ENCODE measurements at places on chromosomes 7 and 10. TPM values are rescaled to one million over a fixed set of nuclear protein-coding genes. Genes with fewer than 3 reads are reported as not detected.

The FAM25G gene
- not detected for total RNA-seq

The EN2 gene
- 1.6 TPM for total RNA-seq

The EBLN1 gene
- not detected for total RNA-seq

The SHTN1 gene
- total RNA-seq, result 0.82 TPM

The MYO3A gene
- not detected for total RNA-seq

The GLI3 gene
- 0.59 TPM for total RNA-seq

DNA sequence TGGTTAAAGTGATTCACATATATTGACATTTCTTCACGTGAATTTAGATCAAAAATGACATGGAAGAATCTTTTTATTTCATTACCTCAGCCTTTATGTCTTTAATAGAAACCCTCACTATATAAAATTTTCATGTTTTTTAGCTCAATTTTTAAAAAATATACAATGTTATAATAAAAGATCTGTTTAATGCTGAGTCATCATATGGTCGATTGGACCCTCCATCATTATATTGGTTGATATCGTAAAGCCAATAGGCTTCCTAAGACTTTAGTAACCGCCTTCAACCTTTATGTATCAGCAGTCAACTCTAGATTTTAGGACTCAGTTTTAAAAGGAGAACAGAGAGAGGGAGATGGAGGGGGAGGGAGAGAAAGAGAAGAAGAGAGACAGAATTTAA is 162.3 kb upstream of the FERD3L start:
- no peak for DNase-seq

DNA sequence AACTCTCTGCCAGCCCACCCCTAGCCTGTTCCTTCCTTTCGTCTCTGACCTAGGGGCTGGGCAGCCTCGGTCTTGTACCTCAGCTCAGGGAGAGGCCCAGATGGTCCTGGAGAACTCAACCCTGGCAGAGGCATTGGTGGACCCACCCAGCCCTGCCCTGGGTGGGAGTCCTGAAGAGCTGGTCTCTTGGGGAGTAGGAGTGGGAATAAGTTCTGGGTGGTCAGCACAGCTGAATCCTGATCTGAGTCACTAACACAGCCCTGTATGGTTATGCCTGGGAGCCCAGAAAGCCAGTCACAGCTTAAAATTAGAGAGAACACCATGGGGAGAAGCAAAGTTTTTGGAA is 84.0 kb downstream of the SORBS1 start:
- DNase-seq, result no peak

- no peak for DNase-seq
Measured at GRCh38 chr10:106996510-106996909, 168.0 kb downstream of the SORCS1 start.

DNA sequence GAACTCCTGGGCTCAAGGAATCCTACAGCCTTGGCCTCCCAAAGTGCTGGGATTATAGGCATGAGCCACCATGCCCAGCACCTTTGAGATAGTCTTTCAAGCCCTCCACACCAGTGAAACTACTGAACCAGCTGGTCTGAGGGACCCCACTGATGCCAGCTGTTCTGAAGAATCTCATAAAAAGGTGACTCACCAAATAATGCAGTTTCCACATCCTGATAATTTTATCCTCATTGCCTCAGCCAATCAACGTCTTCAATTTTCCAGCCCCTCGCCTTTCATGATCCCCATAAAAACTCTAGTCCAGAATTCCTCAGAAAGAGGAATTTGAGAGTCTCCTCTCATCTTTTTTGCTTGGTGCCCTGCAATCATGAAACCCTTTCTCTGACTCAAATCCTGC is 1691.6 kb upstream of the LRRTM3 start:
- DNase-seq, result no peak

DNA sequence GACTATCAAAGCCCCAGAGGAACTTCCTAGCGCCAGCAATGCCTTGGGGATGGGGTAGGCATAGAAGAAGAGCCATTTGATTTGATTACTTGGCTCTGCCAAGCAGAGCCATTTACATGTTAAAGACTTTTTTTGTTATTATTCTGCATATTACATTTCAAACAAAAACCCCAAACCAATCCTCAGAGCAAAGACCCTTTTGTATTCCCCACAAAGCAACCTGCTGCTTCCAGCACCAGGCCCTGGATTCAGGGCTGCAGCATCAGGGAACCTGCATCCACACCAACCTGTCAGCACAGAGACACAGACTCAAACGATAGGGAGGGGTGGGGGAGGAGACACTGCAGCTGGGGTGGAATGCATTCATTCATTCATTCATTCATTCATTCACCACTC is 73.2 kb downstream of the GRID1 start:
- no peak for DNase-seq

DNA sequence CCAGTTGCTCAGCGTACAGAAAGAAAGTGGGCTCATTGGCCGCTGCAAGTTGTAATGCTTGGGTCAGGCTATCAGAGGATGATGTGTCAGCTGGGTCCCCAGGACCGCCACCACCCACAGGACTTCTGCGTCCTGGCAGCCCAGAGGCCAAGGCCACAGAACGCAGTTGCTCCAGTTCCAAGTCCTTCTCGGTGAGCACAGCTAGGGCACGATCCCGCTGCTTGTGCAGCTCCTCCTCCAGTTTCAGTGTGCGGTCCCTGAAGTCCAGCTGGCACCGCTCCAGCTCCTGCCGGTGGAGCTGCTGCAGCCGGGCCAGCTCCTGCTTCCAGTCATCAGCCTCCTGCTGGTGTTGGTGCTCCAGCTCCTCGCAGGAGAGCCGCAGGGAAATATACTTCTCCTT is 3.0 kb downstream of the GCC1 start:
- DNase-seq, result no peak

GRCh38 chr10:80421707-80422536 is 13.6 kb downstream of the PRXL2A start:
- DNase-seq, result no peak

DNA sequence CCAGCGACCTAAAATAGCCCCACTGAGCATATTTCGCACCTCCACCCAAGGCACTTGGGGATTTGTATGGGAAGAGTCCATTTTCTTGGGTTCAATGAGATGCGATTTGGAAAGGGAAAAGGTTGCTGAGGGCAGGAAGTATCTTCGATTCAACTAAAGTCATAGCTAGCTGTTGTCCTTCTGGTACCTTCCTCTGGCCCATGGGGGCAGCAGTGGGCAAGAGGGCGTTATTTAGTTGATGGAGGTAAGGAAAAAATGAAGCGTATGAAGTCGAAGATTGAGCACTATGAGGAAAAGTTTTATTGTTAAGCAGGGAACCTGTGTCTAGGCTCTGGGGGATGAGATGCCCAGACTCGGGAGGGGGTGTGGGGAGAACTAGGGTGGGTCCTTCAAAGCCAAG is 135.4 kb downstream of the EVX1 start:
- no peak for DNase-seq

- DNase-seq, result peak; percentile 97
Measured at GRCh38 chr7:47335557-47336471, 246.1 kb downstream of the TNS3 start.

- no peak for DNase-seq
Measured at GRCh38 chr7:29853072-29853471, 46.8 kb downstream of the WIPF3 start.

GRCh38 chr10:34821587-34822585 is 6.8 kb upstream of the PARD3 start:
- DNase-seq, result peak; percentile 41

- no peak for DNase-seq
Measured at GRCh38 chr7:1104516-1105179, 16.7 kb downstream of the GPER1 start.

DNA sequence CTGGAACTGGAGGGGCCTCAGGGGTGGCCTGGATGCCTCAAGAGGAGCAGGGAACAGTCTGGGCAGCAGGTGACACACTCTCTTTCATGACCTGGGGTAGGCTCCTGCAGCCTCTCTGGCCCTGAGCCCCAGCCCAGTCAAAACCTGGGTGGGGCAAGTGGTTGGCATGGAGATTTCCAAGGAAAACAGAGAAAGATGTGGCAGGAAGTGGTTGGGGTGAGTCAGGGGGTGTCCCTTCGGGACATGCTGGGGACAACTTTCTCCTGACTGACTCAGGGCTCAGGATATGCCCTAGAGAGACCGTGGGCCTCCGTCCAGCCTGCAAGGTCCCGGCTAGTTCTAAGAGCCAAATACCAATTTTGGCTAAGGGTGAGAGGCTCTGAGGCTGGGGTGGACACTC is 2.9 kb downstream of the AQP1 start:
- DNase-seq, result peak; percentile 61

GRCh38 chr7:148042935-148043631 is 547.5 kb upstream of the C7orf33 start:
- DNase-seq, result no peak

DNA sequence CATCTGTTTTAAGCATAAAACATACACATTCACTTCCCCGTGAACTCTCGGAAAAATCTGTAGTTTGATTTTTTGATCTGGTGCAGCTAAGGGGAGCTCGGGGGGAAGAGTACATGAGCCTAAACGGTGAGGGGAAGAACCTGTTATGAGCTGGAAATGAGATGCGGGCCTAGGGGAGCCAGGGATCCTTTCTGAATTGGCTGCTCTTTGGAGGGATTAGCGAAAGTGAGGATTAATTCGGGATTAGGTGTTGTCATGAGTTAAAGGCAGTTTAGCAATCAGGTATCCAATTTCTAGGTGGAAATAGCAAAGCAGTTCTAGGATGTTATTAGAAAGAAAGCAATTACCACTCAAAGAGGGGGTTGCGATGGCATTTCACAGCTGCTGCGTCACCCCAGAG is 51.1 kb upstream of the ADARB2 start:
- no peak for DNase-seq

- DNase-seq, result no peak
Measured at GRCh38 chr10:78659598-78659967, 409.2 kb upstream of the ZMIZ1 start.

DNA sequence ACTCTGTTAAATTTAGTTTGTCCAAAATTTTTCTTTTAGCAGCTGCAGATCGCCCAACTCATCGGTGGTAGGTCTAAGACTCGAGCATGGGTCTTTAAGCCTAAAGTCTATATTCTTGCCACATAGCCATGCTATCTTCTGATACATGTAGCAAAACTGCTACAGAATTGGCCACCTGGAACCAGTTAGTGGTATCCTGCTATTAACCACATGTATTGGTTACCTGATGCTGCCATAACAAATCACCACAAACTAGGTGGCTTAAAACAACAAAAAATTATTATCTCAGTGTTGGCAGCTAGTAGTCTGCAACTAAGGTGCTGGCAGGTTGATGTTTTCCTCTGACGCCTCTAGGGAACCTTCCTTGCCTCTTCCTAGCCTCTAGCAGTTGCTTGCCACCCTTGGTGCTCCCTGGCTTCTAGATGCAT is 96.7 kb upstream of the PIK3CG start:
- peak; percentile 12 for DNase-seq
